ENCODE measurements at places on chromosomes 6 and 20.

- no peak for DNase-seq
Measured at GRCh38 chr6:64233746-64234145, 598.1 kb downstream of the PHF3 start.

GRCh38 chr6:31710523-31711219 is 4.0 kb downstream of the LY6G6F start:
- DNase-seq: no peak

- no peak for DNase-seq
Measured at GRCh38 chr6:144767051-144767450, 481.9 kb downstream of the UTRN start.

DNA sequence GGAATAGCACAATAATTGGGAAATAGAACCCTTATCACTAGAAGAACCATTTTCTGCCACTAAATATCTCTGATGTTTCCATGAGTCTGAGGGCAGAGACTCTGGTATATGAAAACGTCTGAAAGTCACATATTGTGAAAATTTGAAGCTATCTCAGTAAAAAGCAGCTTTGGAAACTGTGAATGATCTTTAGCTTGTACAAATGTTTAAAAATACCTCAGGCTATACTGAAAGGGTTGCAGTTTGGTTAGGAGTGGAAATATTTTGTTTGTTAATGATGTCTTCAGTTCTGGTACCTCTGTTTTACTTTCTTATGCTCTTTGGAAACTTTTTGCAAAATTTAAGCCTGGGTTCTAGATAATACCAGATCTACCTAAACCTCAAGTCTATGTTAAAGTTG is 135.0 kb downstream of the SLC16A10 start:
- no peak for DNase-seq

GRCh38 chr6:103798166-103798565 is 1061.6 kb downstream of the HACE1 start:
- DNase-seq: no peak

GRCh38 chr6:4272996-4273395 is 137.6 kb upstream of the ECI2 start:
- DNase-seq: no peak

DNA sequence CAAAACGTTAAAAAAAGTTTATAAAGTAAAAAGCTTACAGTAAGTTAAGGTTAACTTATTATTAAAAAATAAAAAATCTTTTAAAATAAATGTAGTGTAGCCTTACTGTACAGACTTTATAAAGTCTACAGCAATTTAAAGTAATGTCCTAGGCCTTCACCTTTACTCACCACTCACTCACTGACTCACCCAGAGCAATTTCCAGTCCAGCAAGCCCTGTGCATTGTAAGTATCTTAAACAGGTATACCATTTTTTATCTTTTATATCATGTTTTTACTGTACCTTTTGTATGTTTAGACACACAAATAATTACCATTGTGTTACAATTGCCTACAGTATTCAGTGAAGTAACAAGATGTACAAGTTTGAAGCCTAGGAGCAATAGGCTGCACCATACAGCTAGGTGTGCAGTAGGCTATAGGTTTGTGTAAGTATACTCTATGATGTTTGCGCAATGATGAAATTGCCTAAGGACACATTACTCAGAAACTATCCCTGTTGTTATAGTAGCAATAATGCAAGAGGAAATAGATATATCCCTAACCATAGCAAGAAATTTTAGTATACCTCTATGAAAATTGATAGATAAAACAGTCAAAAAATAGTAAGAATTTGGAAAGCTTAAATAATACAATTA is 39.5 kb downstream of the FBXO5 start:
- DNase-seq: no peak

- DNase-seq: no peak
Measured at GRCh38 chr6:156955494-156956183, 178.5 kb downstream of the ARID1B start.

- no peak for DNase-seq
Measured at GRCh38 chr6:22056398-22056797, 240.4 kb downstream of the PRL start.

- no peak for DNase-seq
Measured at GRCh38 chr20:10288421-10288820, 69.8 kb downstream of the SNAP25 start.

- no peak for DNase-seq
Measured at GRCh38 chr6:39498096-39498495, 175.6 kb upstream of the KCNK16 start.

- no peak for DNase-seq
Measured at GRCh38 chr20:37574199-37574890, 46.7 kb upstream of the BLCAP start.

- no peak for DNase-seq
Measured at GRCh38 chr20:31581391-31581790, 23.7 kb upstream of the ID1 start.

DNA sequence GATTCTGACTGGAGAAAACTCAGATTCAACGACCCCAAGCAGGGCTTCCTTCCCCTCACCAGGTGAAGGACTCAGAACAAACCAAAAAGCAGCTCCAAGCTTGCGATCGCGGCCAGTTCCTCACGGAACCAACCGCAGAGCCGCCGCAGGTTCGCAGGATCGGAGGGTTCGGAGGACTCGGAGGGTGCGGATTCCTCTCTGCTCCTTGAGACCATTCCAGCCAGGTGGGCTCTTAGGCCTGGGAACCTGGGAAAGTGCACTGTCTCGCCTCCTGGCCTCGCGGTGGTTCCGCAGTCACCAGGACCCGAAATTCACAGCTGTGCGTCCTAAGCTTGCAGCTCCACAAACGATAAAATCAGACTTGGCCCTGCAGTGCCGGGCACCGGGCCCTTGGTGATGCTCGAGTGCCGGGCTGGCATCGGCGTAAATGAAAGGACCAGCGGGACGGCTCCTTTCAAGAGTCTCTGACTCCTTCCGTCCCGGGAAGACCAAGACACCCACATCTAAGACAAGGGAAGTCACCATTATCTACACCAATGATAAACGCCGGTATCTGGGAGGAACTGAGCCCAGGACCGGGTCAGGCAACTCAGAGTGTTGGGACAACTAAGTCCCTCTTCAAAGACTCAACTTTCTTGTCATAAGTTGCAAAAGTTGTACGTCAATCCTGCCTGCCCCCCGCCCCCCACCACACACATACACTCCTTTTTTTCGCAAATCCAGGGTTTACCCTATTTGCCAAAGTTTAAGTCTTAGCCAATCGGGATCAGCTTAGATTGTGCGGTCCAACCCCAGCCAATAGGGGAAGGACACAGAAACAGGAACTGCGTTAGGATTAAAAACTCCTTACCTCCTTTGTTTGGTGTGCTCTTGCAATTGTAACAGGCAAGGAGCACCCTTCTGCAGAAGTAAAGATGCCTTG is 69.8 kb upstream of the PRSS16 start:
- peak; percentile 64 for DNase-seq

GRCh38 chr20:56465997-56466396 is 2.4 kb upstream of the RTF2 start:
- DNase-seq: no peak

GRCh38 chr6:1412901-1413300 is 23.5 kb downstream of the FOXF2 start:
- no peak for DNase-seq

- DNase-seq: no peak
Measured at GRCh38 chr6:305371-306206, 13.3 kb downstream of the DUSP22 start.

GRCh38 chr20:55472704-55473103 is 532.6 kb downstream of the CBLN4 start:
- DNase-seq: no peak

DNA sequence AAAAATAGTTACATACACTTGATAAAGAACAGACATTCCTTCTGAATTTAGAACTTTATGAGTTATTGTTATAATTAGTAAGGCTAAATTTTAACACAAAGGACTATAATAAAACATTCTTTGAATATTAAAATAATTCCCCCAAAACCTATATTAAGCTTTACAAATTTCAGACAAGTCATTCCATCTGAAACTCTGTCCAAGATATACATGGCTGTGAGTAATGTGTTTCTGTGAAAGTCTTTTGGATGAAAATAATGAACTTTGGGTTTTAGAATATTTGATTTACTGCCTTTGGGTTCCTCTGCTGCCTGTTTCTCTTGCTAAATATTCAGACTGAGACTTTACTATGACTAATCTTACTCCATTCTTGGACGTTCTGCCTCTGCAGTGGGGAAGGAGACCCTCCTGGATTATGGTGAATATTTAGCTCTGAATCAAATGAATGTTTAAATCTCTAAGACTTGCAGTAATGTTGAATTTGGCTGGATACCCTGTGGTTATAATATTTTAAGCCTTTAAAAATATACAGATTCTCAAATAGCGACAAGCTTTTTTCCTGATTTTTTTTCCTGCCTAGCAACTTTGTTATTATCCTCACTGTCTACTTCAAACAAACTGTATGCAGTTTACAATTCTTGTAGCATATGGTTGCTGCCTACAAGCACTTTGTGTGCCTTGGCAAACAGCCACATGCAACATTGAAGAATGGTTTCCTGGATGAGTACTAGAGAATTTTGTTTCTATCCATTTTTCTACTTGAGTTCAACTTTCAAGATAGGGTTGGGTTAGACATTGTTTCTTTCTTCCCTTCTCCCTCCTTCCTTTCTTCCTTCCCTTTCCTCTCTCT is 51.4 kb downstream of the TXLNB start:
- DNase-seq: no peak

DNA sequence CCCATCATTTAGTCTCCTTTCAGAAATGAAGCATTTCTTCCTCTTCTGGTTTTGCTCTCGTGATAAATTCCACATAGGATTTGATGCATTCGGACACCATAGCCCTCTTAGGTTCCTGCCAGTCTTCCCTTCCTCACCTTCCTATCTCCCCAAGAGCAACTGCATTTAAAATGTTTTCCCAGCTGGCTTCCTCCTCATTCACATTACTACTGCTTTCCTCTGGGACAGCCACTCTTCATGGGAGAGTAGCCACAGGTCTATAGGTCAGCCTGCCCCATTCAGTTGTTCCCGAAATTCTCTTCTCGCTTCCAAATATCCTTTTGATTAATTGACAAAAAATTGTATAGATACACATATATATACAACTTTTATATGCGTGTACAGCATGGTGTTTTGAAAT is 214.2 kb upstream of the PDE10A start:
- DNase-seq: no peak

- DNase-seq: no peak
Measured at GRCh38 chr6:146803601-146804000, 204.8 kb downstream of the ADGB start.

GRCh38 chr20:61760321-61760720 is 305.4 kb downstream of the TAF4 start:
- DNase-seq: no peak

GRCh38 chr6:81241126-81242041 is 511.1 kb downstream of the TENT5A start:
- no peak for DNase-seq

DNA sequence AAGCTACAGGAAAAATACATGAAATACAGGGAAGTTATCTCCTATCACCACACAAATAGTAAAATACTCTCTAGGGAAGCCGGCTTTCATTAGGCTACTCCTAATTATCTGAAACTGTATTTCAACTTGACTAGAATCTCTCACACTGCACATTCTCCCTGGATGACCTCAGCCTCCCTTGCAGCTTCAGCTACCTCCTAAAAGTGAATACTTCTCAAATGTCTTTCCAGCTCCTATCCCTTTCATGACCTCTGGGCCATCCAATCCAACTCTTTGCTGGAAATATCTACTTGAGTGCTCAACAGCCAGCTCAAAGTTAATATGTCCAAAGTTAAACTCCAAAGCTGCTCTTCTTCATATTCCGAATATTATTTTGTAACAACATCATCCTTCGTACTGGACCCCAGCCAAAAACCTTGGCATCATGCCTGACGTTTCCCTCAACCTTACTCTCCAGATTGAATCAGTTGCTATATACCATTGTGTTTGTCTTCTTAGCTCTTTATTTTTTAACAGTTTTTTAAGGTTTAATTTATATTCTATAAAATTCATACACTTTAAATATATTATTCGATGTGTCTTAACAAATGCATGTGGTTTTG is 29.4 kb upstream of the KIF6 start:
- no peak for DNase-seq

GRCh38 chr6:7895125-7895423 is 15.5 kb downstream of the TXNDC5 start:
- no peak for DNase-seq

DNA sequence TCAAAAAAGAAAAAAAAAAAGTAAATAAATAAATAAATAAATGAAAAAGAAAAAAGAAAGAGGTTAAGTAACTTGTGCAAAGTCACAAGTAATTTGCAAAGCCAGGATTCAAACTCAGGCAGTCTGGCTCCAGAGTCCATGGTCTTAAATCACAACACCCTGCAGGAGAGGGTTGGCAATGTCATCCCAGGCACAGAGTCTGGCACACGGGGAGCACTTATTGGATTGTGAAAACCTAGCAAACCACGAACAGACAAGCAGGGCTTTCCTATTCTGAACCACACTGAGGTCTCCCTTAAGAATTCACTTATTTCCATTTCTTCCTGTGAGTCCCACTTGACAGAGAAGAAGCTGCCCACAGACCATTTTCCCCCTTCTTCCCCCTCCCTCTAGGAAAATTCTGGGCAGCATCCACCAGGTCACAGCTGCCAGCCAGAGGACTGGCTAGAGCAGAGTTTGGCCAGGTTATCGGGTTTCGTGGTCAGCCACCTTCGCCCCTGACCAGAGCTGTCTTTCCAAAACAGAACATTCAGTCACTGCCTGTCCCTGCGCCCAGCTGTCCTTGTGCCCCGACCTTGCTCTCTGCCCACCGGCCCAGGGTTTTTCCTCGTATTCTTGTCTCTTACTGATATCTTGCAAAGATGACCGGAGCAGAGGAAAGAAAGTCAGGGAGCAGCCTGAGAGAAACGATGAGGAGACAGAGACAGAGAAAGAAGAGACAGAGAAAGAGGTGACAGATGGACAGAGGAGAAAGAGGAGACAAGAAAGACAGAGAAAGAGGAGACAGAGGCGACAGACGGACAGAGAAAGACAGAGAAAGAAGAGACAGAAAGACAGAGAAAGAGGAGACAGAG is 106.4 kb upstream of the PTPN1 start:
- DNase-seq: no peak

All from stimulated activated CD8-positive, alpha-beta memory T cell treated with anti-CD3 and anti-CD28 coated beads, Interleukin-7, amount 100 ng/mL, for 4 hours (primary cell).